ENCODE measurements at places on chromosomes 5 and 9.

DNA sequence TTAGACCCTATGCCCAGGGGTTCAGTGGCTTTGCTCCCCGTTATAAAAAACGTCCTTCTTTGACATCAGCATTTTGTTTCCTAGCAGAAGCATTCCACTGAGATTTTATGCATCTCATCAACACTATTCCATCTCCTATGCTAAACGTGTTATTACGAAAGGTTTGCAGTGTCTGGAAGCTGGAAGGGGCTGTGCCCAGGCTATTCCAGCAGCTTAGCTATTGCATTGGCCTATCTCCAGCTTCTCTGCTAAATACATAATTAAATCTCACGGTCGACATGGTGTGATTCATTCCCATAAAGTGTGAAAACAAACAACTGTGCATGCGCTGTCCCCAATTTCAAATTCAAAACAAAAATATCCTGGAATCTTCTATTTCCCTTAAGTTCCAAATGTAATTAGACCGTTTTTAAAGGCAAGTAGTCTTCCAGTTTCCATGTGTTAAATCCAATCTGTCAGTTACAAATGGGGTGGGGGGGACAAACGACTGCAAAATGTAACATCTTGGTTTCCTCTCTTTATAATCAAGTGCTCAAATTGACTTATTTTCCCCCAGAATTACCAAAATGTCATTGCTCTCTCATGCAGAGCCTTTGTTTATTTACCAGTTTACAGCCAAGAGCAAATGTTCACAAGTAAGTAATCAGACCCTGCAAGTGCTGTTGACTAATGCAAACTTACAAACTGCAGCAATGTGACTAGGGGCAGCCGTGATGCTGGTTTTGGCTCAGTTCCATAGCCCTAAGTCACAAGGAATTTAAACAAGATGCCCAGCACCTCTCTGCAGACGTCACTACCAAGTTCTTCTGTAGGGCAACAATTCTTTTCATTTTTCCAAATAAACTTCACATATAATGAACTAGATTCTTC lies 212.3 kb upstream of the RORB start:
- DNase-seq, result no peak

DNA sequence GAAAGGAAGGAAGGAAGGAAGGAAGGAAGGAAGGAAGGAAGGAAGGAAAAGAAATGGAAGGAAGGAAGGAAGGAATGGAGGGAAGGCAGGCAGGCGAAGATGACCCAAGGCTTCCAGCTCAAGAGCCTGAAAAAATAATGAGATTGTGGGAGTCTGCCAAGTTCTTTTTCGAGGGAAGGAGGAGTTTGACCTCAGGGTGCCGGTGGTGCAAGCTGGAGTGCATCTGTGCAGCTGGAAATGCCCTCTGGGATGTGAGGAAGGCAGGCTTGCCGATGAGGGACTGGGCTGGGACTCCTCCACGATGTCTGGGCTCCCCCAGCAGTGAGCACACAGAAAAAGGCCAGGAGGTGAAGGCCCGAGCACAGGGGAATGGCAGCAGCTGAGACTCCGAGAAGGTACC lies 154.9 kb upstream of the DAPK1 start:
- DNase-seq, result no peak

GRCh38 chr5:56075361-56075760 lies 80.6 kb upstream of the IL6ST start:
- no peak for DNase-seq

GRCh38 chr5:173488144-173488543 lies 128.3 kb downstream of the BOD1 start:
- DNase-seq, result no peak

- DNase-seq, result no peak
These were observed 128.6 kb upstream of the GRHPR start for GRCh38 chr9:37293664-37294524.

DNA sequence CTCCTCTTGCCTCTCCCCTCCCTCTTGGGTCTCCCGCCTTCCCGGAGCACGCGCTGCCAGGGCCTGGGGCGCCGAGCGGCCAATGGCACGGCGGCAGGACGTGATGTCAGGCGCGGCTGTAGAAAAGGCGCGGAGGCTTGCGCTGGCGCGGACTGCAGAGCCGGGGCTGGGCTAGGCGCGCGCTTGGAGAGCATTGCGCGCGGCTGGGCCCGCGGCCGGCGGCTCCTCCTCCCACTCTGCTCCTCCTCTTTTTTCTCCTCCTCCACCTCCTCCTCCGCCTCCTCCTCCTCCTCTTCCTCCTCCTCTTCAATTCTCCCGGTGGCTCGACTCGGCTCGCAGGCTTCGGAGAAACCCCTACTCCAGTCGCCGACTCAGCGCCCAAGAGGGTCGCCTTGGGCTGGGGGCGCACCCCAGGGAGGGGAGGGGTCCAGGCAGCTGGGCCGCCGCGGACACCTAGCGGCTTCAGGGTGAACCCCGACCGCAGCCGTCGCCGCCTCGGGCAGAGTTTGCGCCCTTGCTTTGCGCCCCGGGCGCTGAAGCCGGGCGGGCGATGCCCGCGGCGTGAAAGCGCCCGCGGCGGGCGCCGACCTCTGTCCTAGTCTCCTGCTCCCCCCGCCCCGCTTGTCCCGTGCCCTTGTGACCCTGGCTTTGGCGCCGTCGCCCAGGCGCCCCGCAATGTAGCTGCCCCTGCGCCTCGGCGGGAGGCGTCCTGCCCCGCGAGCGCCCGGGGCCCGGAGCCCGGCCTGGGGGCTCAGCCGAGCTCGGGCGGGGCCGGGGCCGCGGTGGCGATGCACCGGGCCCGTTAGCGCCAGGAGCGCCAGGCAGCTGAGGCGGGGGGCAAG lies at the start of gene LHX2:
Gene LHX2, plus strand, starts transcription at position 309 of the 842 bp plus-strand sequence. CDS start 581 bp downstream, outside the sequence.
- peak; percentile 69 for DNase-seq

DNA sequence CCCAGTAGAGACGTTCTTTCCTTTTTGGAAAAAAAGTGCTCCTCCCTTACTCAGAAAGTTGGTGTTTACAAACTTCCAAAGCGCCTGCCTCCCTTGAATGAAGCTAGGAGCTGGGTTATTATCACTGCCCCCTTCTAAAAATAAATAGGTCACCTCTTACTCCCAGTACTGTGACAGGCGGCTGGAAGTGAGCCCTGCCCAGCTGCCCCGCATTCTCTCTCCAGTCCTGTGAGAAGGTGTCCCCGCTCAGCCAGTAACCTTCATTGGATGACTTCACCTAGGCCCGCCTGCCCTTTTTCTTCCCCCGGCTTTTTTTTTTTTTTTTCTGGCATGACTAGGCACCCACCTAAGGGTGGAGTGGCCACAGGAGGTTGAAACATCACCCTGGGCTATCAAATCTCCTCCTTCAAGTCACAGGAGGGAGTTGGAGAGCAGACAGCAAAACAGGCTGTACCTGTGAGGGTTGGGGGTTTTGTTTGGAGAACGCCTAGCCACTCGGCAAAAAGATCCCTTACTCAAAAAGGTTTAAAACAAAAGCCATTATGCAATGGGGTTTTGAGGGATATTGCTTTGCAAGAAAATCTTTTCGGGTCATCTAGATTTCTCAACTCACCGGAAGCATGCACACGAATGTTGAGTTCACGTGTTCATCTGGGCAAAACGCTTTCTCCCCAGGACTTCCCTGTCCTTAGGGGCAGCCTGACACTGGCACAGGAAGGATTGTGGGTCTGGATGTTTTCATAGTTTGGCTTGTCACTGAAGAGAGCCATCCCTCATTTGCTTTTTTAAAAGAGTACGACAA lies 43.3 kb upstream of the ZNF622 start:
- DNase-seq, result peak; percentile 35

- DNase-seq, result no peak
These were observed 363.4 kb upstream of the ZNF608 start for GRCh38 chr5:125109816-125110215.

GRCh38 chr5:81924442-81924841 lies 47.4 kb upstream of the ATG10 start:
- DNase-seq, result no peak

- DNase-seq, result no peak
These were observed 366.4 kb upstream of the RIOK2 start for GRCh38 chr5:97549496-97549895.

- no peak for DNase-seq
These were observed 446.9 kb upstream of the GRIN3A start for GRCh38 chr9:102185371-102185770.

GRCh38 chr5:126098330-126099017 lies 324.7 kb upstream of the GRAMD2B start:
- DNase-seq, result no peak

GRCh38 chr5:79743846-79744605 lies 54.4 kb downstream of the CMYA5 start:
- DNase-seq, result no peak

- DNase-seq, result no peak
These were observed 193.4 kb downstream of the FBXL7 start for GRCh38 chr5:15693382-15693728.

- no peak for DNase-seq
These were observed 1.4 kb downstream of the EFNA5 start for GRCh38 chr5:107669096-107670031.

DNA sequence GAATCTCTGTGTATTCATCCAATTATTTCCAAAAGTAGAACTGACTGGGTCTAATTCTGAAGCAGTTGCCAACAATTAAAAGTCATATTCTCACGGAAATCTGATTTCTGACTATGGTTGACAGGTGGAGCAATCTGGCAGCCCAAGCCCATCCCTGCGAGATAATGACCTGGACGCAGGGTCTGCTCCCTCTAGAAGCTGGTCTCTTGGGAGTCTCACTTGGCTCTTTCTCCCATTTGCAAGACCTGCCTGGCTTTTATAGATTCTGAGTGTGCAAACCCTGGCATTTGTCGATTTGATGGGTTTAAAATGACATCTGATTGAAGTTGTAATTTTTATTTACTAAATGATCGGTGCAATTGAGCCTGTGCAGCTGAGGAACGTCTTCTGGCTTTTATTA lies 49.4 kb upstream of the NEURL1B start:
- no peak for DNase-seq

DNA sequence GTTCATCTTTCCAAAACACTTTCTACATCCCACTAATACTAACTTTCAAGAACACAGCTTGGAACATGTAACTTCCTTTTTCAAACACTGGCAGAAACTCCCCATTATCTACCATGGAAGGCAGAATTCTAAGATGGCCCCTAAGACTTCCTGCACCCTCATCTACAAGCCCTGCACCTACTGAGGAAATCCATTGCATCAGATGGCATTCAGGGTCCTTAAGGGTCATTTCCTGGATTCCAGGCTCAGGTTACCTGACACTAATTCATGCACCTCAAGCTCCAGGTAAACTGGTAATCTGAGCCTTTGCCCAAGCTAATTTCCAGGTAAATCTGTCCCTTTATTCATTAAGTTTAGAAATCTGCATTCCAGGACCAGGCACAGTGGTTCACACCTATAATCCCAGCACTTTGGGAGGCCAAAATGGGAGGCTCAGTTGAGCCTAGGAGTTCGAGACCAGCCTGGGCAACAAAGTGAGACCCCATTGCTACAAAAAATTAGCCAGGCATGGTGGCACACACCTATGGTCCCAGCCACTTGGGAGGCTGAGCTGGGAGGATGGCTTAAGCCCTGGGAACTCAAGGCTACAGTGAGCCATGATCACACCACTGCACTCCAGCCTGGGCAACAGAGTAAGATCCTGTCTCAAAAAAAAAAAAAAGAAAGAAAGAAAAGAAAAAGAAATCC lies 91.6 kb downstream of the NFIB start:
- no peak for DNase-seq

- no peak for DNase-seq
These were observed 393.8 kb upstream of the MEF2C start for GRCh38 chr5:89276566-89277305.

- no peak for DNase-seq
These were observed 168.6 kb downstream of the CFAP90 start for GRCh38 chr5:7682379-7682778.

- DNase-seq, result no peak
These were observed 25.6 kb downstream of the STK10 start for GRCh38 chr5:172162323-172162986.

DNA sequence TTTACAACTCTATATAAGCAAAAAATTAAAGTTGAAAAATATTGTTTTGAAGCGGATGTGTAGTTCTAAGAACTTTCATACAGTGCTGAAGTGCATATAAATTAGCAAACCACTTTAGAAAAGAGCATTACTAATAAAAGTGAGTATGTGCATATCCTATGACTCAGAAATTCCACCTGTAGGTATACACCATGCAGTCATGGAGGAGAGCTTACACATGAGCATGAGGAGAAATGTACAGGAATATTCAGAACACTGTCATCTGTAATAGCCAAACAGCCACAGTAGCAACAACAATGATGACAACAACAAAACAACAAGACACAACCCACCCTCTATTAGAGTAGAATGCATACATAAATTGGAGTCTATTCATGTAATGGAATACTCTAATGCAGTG lies 138.2 kb upstream of the ARRDC3 start:
- DNase-seq, result no peak

DNA sequence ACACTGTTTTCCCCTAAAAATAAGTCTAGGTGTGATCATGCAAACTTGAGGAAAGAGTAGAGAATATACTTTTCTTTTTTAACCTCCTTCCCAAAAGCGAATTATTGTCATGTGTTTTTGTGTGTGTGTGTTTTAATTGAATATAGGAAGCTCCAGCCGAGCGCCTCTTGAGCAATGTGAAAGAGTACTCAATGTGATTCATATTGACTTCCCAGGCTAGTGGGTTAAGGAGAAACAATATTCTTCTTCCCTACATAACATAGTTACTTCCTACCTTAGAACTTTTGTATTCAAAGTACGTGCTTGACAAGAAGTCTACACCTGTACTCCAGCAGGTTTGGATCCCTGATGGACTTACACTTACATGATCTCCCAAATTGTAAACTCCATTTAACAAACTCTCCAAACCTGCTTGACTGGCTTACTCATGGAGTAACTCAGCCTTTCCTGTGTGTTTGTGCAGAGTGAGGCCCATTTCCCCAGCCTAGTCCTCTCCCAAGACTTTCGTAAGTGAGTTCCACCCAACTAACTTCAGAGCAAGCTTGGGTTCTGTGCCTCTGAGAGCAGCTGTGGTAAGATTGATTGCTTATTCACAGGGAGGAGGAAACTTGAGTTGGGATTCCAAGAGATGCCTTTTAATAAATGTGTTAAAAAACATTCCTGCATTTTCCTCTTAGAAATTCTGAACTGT lies 9.3 kb downstream of the SLC28A3 start:
- peak; percentile 81 for DNase-seq

GRCh38 chr5:124981901-124982300 lies 235.5 kb upstream of the ZNF608 start:
- DNase-seq, result no peak

GRCh38 chr5:1175801-1176472 lies 25.5 kb upstream of the SLC6A19 start:
- DNase-seq, result no peak

- DNase-seq, result no peak
These were observed 168.4 kb downstream of the TTLL11 start for GRCh38 chr9:121924700-121925099.
